Fibroblast of villous mesenchyme (primary cell): ENCODE measurements at places on chromosomes 1 and 21. TPM values are rescaled to one million over a fixed set of nuclear protein-coding genes. Genes with fewer than 3 reads are reported as not detected.

DNA sequence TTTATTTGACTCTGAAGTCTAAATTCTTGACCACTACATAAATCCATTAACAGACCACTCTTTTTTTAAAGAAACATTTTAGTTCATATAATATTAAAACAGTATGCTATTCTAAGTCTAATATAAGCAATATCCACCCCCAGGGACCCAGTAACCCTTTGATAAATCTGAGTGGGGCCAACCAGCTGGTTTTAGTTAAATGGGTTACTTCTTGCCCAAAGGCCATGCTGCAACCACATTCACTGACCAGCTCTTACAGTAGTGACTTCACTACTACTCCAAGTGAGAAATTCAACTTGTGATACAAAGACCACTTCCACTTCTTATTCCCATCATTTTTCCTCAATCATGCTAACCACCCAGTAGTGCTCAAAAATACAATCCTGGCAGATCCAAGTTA lies 20.5 kb downstream of the FUBP1 start:
- DNase-seq = no peak

DNA sequence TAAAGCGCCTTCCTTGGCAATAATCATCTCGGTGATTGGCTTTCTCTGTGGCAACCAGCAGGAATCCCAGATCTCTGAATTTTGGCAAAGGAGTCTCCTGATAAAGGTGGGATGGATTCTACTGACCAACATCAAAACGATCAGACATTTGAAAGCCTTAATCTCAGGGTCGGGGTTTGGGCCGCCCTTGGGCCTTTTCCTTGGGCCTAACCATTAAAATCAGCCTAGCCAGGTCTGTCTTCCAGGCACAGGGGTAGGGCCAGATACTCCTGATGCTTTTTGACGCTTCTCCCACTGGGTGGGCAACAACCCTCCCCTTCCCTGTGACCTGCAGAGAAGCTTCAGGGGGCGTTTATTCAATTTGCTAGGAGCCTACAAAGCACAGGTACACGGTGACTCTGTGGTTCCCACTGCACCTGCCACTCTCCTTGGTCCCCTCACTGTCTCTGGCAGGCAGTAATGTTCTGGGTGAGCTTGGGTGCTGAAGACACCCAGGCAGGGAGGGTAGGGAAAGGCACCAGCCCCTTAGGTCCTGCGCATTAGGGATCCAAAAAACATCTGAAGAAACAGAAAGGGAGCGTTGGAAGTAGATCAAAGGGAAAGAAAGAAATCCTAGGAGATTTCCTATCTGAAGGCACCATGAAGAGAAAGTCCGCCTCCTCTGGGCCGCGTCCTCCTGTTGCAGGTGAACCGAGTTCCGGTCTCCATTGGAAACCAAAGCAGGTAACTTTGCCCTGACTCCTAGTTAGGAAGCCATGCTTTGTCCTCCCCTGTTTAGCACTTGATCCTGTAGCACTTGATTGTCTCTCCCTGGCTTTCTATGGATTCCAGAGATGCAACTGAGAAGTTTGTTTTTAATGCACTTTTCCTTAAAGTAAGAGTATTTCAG lies 12.3 kb downstream of the RNU1-2 start:
- no peak for DNase-seq

DNA sequence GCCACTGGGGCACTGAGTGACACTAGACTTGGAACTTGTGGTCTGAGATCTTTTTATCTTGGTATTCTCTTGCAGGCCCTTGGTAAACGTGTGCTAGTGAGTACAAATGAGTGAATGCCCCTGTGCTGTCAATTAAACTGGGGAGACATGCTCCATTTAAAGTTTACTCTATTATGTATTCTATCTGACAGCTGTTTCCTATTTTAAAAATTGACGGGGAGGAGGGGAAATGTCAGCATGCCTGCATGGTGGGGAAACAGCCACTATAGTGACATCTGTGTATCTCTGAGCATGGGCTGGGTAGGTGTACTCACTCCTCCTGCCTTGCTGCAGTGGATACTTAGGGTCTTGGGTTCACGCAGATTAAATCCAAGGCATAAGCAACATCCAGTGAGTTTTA lies 59.0 kb upstream of the IKBKE start:
- no peak for DNase-seq

ICOSLG gene
- total RNA-seq = 0.43 and 0.64 TPM in 2 replicates

AUNIP gene
- 2.9 and 3.5 TPM in 2 replicates for total RNA-seq
